Urinary bladder (tissue), 4 donors: ENCODE measurements at places on chromosomes 3 and 15. TPM values are rescaled to one million over a fixed set of nuclear protein-coding genes. Genes with fewer than 3 reads are reported as not detected.

Gene CYP1A1
- 0.26 TPM for total RNA-seq

Gene VGLL3
- total RNA-seq = 36.2 TPM

Gene CLRN1
- total RNA-seq = not detected

Gene SLC41A3
- 36.3 TPM for total RNA-seq

Gene LDHAL6B
- not detected for total RNA-seq

Gene IL5RA
- 0.69 TPM for total RNA-seq

Gene SEMA3B
- total RNA-seq = 63.4 TPM

Gene ROPN1
- not detected for total RNA-seq

Gene ARHGAP31
- 16.1 TPM for total RNA-seq
